ENCODE measurements at places on chromosomes 7 and 10.

DNA sequence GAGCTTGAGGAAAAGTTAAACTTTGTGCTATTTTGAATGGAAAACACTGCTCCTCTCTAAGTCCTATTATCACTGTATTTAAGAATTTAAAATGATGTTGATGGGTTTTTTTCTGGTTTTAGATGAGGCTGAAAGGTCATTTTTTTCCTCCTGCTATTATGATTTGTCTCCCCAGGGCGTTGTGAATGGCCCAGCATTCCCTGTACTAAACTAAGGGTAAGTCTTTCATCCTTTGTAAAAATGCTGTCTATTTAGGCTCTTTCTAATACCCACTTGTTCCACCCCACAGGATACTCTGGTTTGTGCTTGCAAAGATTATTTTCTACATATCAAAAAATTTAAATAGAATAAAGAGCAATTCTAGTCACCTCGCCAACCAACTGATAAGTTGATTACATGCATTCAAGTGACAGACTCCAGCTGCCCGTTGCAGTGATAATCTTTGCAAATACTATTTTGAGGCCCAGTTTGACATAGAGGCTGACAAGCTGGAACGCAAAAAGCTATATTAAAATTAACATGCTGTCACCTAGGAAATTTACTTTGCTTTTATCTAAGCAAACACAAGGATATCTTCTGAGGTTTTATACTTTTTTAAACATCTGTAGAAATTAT, 222.3 kb upstream of the TMEM229A start:
- DNase-seq, result no peak

DNA sequence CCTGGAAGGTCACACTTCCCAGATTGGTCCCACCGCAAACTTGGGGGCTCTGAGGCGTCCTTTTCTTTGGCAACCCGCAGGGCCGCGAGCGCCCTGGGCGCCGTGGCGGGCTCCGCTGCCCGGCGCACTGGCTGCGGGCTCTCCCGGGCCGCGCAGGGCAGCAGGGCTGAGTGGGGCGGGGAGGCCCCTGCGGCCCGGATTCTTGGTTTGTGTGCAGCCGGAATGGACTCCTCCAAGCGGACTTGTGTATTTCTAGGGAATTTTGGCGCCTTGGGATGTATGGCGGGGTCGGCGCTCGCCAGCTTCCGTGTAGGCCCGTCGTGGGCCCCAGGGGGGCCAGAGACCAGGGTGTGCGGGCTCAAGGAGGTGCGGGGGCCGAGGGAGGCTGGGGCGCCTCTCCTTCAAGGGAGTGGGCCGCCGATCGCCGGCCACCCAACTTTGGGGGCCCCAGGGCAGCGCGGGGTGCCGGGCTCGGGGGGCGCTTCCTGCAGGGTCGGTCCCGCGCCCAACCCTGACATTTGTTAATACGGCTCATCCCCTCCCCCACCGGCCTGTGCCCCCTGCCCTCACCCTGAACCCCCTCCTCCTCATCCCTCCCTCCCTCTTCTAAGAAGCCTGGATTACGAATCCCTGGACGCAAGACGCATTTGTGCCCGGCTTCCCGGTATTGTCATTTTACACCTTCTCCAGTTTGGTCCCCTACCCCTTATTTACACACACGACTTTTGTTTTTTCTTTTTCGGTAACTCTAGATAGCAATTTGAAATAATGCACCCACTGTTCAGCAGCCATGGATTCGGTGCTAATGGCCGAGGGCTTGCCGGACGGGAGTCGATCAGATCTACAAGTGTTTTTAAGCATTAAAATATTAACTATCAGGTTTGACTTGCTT, 2.5 kb downstream of the TCF7L2 start:
- peak; percentile 46 for DNase-seq

GRCh38 chr10:132390921-132391675, 5.9 kb upstream of the PWWP2B start:
- DNase-seq, result no peak

DNA sequence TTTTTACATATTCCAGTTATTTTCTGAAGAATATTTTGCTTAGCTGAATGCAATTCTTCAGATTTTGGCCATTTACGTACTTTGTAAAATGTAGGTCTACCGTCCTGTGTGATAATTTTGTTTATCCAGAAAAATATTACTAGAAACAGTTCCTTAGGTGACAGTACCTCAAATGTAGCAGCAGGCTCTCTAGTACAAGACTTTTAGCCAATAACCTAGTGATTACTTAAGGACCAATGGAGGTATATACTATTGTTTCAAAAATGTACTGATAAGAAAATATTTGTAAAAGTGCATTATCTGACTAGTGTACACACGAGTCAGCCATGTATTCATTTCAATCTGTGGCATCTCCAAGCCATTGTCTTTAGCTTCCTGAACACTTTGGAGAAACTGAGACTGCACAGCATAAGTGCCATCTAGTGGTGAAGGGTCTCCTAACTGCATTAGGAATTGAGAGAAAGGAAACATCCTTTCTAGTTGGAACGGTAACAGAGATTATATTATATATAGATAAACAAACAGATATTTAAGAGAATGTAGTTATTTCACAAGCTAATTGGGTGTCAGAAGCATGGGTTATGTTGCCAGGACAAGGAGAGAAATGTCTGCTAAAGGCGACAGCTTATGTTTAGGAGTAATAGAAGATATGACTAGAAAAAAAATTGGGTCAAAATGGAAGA, 23.7 kb downstream of the RTKN2 start:
- peak; percentile 84 for DNase-seq

DNA sequence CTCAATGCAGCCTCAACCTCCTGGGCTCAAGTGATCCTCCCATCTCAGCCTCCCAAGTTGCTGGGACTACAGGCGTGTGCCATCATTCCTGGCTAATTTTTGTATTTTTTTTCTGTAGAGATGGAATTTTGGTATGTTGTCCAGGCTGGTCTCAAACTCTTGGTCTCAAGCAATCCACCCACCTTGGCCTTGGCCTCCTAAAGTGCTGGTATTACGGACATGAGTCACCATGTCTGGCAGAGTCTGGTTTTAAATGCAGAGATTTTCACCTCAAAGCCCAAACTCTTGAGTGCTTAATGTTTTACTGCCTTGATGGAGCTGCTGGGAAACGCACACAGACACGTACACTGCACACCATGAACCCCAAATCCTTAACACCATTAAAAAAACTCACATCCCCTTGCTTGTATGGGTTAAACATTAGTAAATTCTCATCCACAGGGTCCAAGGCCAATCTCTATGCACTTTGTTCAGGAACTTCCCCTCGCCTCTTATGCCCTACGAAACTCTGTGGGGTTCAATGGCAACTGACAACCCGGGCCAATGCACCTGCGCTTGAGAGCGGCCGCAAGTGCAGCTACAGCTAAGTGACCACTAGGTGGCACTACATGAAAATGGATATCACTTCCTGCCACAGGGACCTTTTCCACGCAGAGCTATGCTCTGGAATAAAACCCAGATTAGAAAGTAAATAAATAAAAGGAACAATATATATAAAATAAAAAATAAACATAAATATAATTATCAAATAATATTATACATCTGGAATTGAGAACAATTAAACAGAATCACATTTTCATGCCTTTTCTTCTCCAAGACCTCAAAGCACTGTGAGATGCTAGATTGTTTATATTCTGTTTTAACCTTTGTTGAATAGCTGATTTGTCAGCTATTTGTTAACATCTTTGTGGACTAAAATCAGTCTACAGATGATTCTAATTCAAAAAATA, 66.9 kb upstream of the AFAP1L2 start:
- peak; percentile 50 for DNase-seq

GRCh38 chr7:55046582-55047342, 27.9 kb downstream of the EGFR start:
- no peak for DNase-seq

DNA sequence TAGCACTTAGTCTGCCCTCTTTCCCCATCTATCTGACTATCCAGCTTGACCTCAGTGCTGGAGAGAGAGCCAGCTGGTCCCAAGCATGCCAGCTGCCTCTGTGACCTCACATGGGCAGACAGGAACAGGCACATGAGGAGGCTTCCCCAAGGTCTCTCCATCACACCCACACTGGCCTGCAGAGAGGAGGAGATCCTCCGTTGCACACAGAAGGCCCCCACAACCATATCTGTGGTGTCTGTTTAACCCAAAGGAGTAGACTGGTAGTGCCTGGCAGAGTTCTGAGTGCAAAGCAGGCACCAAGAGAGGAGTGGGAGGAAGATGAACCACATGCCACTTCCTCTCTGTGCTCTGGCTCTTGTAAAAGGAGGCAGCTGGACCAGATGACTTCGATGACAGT, 4.8 kb upstream of the ANK3 start:
- DNase-seq, result no peak

DNA sequence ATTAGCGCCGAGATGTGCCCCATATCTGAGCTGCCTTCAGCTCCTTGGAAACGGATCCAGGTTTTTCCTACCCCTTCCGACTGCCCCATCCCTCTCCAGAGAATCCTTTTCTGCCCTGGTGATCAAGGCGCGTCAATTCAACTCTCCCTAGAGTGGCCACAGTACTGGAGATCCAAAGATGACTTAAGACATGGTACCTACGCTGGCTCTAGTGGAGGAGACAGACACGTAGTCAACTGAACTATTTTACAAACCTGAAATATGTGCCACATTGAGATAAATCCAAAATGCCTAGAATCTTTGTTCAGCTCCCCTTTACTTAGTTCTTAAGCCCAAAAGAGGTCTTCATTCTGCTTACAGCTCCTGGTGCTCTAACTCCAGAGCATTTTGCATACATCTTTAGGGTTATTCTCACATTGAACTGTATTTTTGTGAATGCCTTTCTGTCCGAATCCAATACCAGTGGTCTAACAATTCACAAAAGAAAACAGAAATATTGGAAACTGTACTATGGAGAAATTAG, 444 bp upstream of the TNPO3 start:
- no peak for DNase-seq

GRCh38 chr7:133836666-133837065, 290.5 kb upstream of the LRGUK start:
- DNase-seq, result no peak

- no peak for DNase-seq
Measured at GRCh38 chr7:2360796-2361195, 6.2 kb downstream of the EIF3B start.
